ENCODE measurements at places on chromosomes 6 and 20.

- no peak for DNase-seq
Measured at GRCh38 chr6:21752054-21752811, 158.7 kb downstream of the SOX4 start.

GRCh38 chr6:74579794-74580193 is 626.1 kb downstream of the COL12A1 start:
- no peak for DNase-seq

GRCh38 chr20:21681234-21681921 is 24.1 kb upstream of the PAX1 start:
- no peak for DNase-seq

GRCh38 chr6:88629838-88630494 is 333.5 kb downstream of the RNGTT start:
- DNase-seq: no peak

GRCh38 chr20:45340236-45340847 is 7.9 kb downstream of the SDC4 start:
- DNase-seq: peak; percentile 46

GRCh38 chr20:49513517-49513916 is 31.0 kb upstream of the KCNB1 start:
- DNase-seq: no peak

DNA sequence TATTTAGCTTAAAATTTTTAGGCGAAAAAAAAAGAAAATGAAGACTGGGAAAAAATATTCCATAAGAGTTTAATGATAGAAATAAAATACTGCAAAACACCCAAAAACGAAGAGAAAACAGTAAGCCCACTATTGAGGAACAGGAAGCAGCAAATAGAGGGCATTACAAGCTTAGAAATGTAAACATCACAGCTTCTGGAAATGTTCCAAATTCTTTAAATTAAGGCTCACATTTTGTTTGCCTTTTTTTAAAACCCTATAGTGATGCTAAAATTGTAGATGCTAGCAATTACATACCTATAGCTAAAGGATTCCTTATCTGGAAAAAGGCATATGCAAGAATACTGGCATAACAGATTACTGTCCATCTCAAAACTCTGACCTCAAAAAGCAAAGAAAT is 248.6 kb downstream of the KHDRBS2 start:
- DNase-seq: no peak

DNA sequence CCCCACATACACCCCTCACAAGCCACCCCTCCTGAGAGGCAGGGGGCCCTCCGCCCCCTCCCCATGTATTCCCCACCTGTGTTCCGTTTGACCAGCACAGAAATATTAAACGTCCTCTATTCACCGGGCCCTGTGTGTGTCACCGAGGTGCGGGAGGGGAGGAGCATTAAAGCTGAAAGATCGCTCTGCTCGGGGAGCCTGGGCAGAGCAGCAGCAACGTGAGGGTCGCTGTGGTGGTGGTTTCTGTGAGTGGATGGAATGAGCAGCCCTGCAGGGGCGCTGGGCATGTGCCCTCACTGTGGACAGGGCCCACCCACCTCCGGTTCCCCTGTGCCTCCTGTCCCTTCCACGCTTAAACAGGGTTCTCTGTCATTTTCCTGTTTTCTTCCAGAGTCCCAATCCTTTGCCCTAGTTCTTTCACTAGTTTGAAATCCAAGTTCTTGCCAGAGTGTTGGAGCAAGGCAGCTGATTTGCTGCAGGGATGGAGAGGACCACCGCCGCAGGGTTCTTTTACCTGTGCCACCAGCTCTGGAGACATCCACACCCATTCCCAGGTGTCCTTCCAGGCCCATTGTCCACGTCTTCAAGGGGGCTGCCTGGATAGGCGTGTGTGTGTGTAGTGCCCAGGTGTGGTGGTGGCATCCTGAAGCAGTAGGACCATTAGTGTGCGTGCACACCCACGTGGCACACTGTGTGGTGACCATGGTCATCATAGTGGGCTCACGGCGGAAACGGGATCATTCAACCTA is 37.6 kb upstream of the MDFI start:
- DNase-seq: no peak

DNA sequence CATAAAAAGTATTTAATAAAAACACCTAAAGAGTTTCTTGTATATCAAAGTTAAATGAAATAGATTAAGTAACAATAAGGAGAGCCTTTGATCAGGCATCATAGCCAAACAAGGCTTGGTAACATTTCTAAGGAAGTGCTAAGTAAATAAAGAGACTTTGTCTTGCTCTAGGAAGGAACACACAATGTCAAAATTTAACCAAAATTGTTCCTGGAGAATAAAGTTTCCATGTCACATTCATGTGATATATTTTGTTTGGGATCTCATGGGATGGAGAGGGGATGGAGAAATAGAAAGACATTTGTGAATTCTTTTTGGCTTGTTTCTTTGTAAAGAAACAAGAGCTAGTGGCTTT is 201.9 kb upstream of the DTNBP1 start:
- DNase-seq: no peak

GRCh38 chr6:127918506-127919427 is 17.9 kb upstream of the THEMIS start:
- DNase-seq: no peak

DNA sequence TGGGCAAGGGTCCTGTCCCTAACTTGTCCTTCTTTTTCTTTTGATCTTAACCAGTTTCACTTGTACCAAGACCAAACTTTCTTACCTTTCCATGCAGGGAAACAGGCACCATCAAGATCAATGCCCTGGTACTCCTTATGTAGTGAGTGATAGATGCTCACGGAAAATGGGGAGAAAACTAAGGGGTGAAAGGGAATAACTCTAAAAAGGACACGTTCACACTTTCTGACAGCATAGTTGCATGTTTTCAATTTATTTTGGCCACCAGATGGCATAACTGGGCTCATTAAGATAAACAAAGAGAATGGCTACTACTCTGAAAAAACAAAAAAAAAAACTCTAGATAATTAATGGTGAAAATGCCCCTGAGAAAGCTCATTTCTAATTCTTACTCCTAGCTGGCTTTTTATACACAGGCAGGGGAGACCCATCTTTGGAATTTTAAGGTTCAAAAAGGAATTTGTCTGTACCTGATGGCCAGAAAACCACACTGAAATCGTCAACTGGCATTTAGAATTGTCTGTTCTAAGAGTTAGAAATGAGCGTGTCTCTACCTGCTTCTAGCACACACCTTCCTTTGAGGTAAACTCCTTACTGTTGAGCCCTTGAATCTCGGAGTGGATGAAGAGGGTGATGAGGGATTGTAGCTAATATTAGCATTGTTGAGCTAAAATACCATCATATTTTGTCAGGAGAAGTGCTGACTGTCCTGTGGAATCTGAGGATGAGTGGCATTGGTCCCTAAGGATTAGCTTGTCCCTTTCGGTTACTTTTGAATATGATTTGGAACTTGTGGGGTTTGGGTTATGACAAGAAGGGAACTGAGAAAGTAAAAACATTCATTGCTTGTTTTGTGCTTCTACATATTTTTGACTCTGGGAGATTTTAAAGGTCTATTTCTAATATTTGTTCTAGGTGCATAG is 62.2 kb upstream of the DDR1 start:
- DNase-seq: no peak

- DNase-seq: no peak
Measured at GRCh38 chr6:143745166-143746133, 67.7 kb downstream of the PHACTR2 start.
